NCI-H2171 (cell line): ENCODE measurements at places on chromosomes 2 and 18.

DNA sequence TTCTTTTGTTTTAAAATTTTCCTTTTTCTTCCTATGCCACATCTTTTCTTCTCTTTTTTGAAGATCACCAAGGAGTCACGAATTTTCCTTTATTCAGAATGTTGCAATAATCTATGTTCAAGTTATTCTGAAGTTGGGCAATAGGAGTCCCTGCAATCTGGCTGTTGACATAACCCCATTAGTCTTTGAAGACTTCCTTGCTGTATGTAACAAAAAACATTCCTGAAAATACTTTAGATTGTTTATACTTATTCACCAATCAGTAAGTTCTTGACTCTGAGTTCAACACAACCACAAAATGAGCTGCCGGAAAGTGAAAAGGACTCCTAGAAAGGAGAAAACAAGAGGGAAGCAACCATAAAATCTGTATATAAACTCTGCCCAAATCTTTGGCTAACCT is 62.8 kb downstream of the TMEM237 start:
- DNase-seq = no peak

DNA sequence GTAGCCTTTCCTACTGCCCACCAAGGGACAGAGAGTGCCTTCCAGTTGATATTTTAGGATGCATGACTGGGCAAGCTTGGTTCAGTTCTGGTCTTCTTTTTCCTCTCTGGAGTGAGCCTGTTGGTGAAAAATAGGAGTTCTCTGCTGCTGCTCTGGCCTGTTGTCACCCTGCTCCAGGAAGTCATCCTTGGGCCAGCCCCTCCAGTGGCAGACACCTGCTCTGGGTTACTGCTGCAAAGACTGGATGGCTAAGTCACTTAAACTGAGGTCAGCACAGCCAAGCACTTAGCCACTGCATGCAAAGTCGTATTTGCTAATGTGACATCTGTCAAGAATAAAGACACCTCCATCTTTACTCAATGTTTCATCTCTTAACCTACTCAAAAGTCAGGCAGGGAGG is 219.6 kb upstream of the ID2 start:
- DNase-seq = no peak

DNA sequence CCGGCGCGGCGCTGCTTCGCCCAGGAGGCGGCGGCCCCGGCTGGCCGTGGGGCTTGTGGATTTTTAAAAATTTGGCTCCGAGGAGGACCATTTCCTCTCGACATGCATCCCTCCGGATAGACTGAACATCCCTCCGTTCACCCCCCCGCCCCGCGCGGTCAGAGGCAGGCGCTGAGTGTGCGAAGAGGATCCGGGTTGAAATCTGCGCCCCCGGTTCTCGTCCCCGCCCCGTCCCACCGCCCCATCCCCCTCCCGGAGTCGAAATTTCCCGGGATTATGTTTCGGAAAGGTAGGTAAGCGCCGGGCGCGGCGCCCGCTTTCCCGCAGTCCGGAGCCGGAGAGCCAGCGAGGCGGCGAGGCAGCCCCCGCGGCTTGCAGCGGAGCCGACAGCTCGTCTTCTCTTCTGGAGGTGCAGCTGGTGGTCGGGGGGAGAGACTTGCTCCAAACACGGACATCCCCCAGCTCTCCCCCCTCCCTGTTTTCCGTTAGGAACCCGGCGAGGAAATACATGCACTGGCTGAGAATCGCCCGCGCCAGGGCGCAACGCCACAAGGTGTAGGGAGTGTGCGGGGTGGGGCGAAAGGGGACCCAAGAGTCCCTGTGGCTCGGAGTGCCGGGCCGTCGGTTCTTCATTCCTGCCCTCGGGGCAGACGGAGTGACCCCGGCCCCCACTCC is at the start of gene PRKCE:
TSS of gene PRKCE (plus strand) at position 261 of the 675 bp plus-strand sequence.
- peak; percentile 57 for DNase-seq

DNA sequence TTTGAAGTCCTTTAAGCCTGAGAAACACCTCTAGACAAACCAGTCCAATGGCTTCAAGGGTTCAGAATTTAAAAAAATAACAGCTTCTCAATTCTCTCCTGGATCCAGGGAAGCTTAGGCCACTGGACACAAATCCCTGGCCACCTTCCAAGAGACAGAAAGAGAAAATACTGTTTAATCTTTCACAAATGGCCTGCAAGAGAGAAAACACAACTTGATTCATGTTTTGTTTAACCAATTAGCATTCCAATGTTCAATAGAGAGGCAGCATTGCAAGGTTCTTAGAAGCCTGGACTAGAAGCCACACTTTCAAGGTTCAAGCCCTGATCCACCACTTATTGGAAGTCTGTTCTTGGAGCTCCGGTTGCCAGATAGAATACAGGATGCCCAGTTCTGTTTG is 109.0 kb upstream of the PARD3B start:
- no peak for DNase-seq

- DNase-seq = peak; percentile 57
Observed at GRCh38 chr2:208798698-208799097, 392.1 kb downstream of the PTH2R start.

DNA sequence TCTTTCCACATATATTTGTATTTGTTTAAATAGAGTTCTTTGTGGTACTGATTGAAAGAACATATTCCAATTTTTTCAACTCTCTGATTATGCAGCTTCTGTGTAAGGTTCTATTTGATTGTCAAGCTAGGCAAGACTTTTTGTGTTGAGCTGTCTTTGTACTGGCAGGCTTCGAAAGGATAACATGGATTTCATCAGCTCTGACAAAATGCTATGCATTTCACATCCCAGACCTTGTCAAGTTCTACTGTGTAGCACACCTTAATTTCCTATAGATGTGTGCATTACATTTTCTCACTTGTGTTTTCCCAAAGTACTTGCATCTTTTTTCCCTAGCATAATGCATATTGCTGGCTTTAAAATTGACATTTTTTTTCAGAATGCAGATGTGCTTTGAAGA is 555.0 kb upstream of the GYPC start:
- DNase-seq = no peak

GRCh38 chr2:175577368-175577970 is 396.0 kb upstream of the ATP5MC3 start:
- DNase-seq = no peak

GRCh38 chr2:156118753-156119416 is 213.6 kb downstream of the NR4A2 start:
- no peak for DNase-seq

GRCh38 chr2:170157025-170157684 is 20.8 kb upstream of the MYO3B start:
- DNase-seq = no peak

GRCh38 chr18:49135877-49136276 is 185.1 kb upstream of the SMAD7 start:
- no peak for DNase-seq

GRCh38 chr2:164917296-164917903 is 37.9 kb downstream of the SLC38A11 start:
- DNase-seq = peak; percentile 51

DNA sequence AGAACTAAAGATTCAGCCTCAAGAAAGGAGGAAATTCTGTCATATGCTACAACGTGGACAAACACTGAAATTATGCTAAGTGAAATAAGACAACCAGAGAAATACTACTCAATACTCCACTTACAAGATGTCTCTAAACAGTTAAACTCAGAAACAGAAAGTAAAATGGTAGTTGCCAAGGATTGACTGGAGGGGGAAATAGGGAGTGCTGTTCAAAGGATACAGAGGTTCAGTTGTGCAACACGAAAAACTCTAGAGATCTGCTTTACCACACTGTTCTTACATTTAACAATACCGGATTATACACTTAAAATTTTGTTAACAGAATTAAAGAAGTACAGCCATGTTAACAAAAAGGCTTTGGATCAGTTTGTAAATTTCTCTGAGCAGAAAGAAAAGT is 39.8 kb upstream of the C2orf15 start:
- no peak for DNase-seq

DNA sequence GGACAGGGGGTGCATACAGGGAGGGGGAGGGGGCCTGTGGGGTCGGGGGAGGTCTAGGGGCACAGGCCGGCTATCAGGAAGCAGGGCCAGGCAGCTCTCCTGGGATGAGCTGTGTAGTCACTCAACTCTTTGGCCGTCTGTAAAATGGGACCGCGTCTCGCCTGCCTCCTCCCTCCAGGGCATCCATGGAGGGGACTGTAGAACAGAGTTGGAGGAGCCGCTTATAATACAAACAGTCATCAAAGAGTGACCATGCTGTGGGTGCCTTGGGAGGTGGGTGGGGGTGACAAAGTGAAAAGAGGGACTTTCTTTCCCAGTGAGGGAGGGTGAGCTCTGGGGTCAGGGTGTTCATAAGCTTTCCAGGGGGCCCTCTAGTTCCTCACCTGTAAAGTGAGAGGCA is 169.6 kb upstream of the HAAO start:
- no peak for DNase-seq

GRCh38 chr2:101773137-101773536 is 75.6 kb downstream of the MAP4K4 start:
- no peak for DNase-seq

GRCh38 chr2:85719609-85720240 is 25.6 kb downstream of the GNLY start:
- DNase-seq = no peak

GRCh38 chr18:27715751-27716150 is 461.2 kb downstream of the CDH2 start:
- DNase-seq = no peak

GRCh38 chr2:204127238-204127637 is 190.7 kb downstream of the ICOS start:
- no peak for DNase-seq

- DNase-seq = no peak
Observed at GRCh38 chr2:167404627-167405284, 516.5 kb downstream of the XIRP2 start.
